ENCODE measurements at places on chromosomes 2 and 18.

- DNase-seq = no peak
Measured at GRCh38 chr18:44682871-44683221, 2.2 kb downstream of the SETBP1 start.

- no peak for DNase-seq
Measured at GRCh38 chr18:77014538-77014937, 118.0 kb downstream of the MBP start.

GRCh38 chr2:149002891-149003740 lies 35.4 kb upstream of the LYPD6B start:
- DNase-seq = no peak

DNA sequence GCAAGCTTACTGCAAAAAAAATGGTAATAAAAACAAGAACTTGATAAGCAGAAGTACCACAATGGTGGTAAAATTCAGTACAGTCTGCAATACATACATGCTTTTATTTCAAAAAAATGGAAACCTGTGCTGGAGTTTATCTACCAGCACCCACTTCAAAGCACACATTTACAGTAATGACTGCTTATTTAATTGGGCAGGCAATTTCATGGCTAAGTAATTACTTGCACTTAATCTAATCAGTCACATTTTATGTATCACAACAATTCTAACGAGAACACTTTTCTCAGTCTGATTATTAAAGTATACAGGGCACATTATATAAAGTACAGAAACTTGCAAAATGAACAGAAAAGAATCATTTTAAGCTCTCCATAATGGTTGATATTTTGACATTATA lies 5.2 kb downstream of the APCDD1 start:
- no peak for DNase-seq

GRCh38 chr2:198004921-198005829 lies 200.8 kb downstream of the PLCL1 start:
- no peak for DNase-seq

GRCh38 chr18:41646915-41647620 lies 308.0 kb upstream of the PIK3C3 start:
- DNase-seq = no peak

DNA sequence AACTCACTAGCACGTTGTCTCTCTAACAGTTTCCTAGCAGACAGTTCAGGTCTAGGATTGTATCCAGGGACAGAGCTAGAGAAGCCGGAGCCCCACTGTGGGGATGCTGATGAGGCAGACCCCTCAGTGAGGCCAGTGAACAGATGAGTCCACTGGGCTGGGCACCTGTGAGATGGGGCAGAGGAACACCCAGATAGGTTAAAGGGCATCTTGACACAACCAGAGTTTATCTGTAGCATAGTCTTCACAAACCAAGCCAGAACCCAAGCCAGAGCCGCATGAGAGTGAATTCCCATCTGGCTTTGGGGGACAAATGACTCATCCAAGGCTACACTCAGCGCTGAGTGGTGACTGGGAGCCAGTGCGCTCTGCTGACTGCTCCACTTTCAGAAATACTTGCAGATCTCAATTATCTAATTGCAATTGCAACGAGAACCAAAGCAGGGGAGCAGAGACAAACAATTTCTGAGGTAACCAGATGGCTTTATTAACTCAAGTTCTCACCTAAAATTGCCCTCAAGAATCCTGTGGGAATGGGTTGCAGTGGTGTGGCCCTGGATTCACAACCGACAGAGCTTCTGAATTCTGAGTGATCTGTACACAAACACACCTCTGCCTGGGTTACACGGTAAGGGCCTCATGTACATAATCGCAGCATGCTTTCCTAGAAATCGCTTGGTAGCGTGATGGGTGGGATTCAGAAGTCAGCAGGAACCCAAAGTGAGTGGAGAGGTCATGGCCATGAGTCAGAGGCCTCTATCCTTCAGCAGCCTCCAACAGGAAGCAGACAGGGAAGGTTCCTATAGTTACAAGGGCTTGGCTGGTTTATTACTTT lies 48.7 kb upstream of the MSH2 start:
- DNase-seq = no peak

DNA sequence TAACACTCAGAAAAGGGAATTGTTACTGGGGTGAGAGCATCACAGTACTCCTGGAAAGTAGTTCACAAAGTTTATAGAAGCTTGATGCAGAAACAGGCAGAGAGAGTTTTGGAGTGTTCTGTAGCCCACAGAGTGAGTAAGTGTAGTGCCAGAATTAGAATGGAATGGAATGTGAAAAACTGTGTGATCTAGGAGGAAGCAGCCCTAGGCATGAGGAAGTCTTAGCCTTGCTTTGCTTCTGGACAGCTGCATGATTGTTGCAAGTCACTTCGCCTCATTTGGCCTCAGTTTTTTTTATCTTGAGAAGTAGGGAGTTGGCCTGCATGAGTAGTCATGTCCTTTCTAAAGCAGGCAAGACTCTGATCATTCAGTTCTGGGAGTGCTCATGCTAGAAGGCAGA lies 10.9 kb downstream of the SERPINB12 start:
- peak; percentile 75 for DNase-seq

- DNase-seq = no peak
Measured at GRCh38 chr2:156396126-156396525, 40.1 kb upstream of the GPD2 start.

Data from AML-193 (cell line).